ENCODE measurements at places on chromosomes 7 and 10. TPM values are rescaled to one million over a fixed set of nuclear protein-coding genes. Genes with fewer than 3 reads are reported as not detected.

GRCh38 chr7:680411-681127, 45.9 kb upstream of the DNAAF5 start:
- peaks cover 4% of the 10 kb centered on the region for H3K36me3 ChIP-seq
- H3K4me1 ChIP-seq, result no peaks in the 10 kb centered on the region
- H3K27me3 ChIP-seq, result no peaks in the 10 kb centered on the region
- H3K4me3 ChIP-seq, result no peak overlapping the region
- no peak overlapping the region for H3K27ac ChIP-seq

DNA sequence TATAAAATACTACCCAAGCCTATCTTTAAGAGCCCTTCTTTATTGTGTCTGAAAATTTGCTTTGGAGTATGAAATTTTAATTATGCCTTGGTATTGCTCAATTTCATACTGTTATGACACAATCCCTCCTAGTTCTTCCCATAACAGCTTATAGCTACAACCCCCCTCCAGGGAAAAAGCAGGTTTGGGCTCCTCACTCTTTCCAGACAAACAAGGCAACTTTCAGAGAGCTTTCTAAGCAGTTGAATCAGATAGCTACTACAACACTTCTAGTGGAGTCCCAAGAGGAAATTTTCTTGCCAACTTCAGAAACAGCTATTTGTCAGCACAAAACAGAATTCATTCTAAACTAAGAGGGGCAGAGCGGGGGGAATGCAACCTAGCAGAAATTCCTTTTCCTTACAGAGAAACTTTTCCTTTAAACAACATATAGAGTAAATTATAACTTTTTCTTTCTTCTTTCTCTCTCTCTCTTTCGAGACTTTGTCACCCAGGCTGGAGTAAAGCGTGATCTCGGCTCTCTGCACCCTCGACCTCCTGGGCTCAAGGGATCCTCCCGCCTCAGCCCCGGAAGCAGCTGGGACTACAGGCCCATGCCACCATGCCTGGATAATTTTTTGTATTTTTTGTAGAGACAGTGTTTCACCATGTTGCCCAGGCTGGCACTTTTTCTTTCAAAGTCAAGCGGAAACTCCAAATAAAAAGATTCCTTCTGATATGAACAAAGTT, 26.0 kb upstream of the JMJD1C start:
- no peaks in the 10 kb centered on the region for H3K27me3 ChIP-seq
- no peaks in the 10 kb centered on the region for H3K4me1 ChIP-seq
- no peak overlapping the region for H3K4me3 ChIP-seq
- no peak overlapping the region for H3K27ac ChIP-seq

DNA sequence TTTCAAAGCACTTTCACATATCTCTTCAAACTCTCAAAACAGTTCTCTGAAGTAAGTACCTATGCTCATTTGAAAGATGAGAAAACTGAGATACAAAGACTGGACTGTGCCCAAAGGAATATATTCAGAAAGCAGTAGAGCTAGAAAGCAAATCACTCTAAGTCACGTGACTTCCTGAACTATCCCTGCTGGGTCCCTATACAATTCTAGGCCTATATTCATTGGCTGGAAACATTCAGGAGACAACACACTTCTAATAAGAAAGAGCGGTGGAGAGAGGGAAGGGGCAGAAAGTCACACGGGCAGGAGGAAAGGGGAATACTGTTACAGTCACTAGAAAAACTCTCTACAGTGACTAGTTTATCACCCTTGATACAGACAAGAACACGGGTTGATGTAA, 140.0 kb downstream of the CHCHD3 start:
- no peak for DNase-seq
- no peak overlapping the region for H3K27ac ChIP-seq
- no peak overlapping the region for H3K4me3 ChIP-seq

The UCMA gene
- not detected for total RNA-seq

DNA sequence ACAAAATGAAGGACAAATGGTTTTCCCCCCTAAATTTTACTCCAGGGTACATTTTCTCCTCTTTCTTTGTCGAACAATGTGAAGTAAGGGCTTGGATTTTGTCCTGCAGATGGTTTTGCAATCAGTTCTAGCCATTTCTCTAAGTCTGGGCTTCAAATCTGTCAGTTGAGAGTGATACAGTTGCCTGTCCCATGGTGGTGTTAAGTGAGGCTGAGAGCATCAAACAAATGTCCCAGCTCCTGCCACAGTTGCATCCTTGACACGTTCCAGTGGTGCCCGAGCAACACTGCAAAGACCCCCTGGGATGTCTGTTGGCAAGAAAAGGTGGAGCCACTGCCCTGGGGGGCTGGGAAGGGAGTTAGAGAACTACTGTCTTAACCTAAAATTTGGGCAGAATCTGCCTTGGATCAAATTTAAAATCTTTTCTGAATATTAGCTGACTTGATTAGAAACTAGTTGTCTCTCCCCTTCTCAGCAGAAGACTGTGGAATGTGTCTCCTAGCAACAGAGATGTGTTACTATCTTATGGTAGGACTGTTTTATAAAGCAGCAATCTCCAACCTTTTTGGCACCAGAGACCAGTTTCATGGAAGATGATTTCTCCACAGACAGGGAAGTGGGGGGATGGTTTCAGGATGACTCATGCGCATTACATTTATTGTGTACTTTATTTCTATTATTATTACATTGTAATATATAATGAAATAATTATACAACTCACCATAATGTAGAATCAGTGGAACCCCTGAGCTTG, 102.0 kb upstream of the STEAP1B start:
- peaks cover 2% of the 10 kb centered on the region for H3K27me3 ChIP-seq
- DNase-seq, result no peak
- H3K4me1 ChIP-seq, result no peaks in the 10 kb centered on the region
- no peak overlapping the region for H3K27ac ChIP-seq

- H3K27me3 ChIP-seq, result no peaks in the 10 kb centered on the region
- H3K36me3 ChIP-seq, result no peaks in the 10 kb centered on the region
- no peak overlapping the region for H3K27ac ChIP-seq
- no peak overlapping the region for H3K4me3 ChIP-seq
- no peak for DNase-seq
Measured at GRCh38 chr7:29915481-29916215, 74.0 kb downstream of the SCRN1 start.

The NRP1 gene
- not detected for total RNA-seq

The TRPV5 gene
- total RNA-seq, result not detected

DNA sequence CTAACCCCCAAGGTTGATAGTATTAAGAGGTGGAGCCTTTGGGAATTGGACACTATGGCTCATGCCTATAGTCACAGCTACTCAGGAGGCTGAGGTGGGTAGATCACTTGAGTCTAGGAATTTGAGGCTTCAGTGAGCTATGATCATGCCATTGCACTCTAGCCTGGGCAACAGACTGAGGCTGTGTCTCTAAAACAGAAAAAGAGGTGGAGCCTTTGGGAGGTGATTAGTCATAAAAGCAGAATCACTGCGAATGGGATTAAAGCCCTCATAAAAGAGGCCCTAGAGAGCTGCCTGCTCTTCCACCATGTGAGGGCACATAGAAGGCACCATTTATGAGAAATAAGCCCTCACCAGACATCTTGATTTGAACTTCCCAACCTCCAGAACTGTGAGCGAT, 81.9 kb downstream of the SKAP2 start:
- no peak for DNase-seq
- no peaks in the 10 kb centered on the region for H3K36me3 ChIP-seq
- H3K27ac ChIP-seq, result no peak overlapping the region
- no peaks in the 10 kb centered on the region for H3K27me3 ChIP-seq
- H3K4me3 ChIP-seq, result no peak overlapping the region

GRCh38 chr7:28986765-28987110, 28.6 kb upstream of the TRIL start:
- no peak overlapping the region for H3K27ac ChIP-seq
- H3K4me3 ChIP-seq, result no peak overlapping the region
- no peaks in the 10 kb centered on the region for H3K36me3 ChIP-seq
- no peaks in the 10 kb centered on the region for H3K4me1 ChIP-seq
- DNase-seq, result no peak
- H3K27me3 ChIP-seq, result no peaks in the 10 kb centered on the region

GRCh38 chr10:110978204-110978603, 58.8 kb downstream of the SHOC2 start:
- peaks cover 7% of the 10 kb centered on the region for H3K4me1 ChIP-seq
- H3K4me3 ChIP-seq, result no peak overlapping the region
- no peak overlapping the region for H3K27ac ChIP-seq
- H3K27me3 ChIP-seq, result no peaks in the 10 kb centered on the region
- peaks cover 2% of the 10 kb centered on the region for H3K36me3 ChIP-seq

DNA sequence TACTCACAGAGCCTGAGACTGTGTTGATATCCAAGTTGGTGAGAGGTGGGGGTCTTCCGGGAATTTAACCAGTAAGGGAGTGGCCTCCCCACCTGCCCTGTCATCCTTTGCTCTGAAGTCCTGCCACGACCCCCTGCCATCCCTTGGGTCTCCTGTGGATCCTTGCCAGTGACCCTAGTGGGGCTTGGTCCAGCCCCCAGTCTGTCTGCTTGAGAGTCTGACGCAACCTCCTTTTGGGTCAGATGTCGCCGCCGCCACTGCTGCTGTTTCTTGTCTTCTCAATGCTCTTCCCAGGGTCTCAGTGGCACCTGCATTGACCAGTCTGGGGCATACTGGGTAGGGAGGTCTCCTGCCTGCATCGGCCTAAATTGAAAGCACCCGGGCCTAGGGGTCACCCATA, 28.8 kb downstream of the PAX2 start:
- no peak for DNase-seq
- H3K27me3 ChIP-seq, result peaks cover 4% of the 10 kb centered on the region
- H3K36me3 ChIP-seq, result no peaks in the 10 kb centered on the region
- H3K27ac ChIP-seq, result no peak overlapping the region
- no peaks in the 10 kb centered on the region for H3K4me1 ChIP-seq
- no peak overlapping the region for H3K4me3 ChIP-seq

The SPDYE2B gene
- total RNA-seq, result not detected

- H3K27ac ChIP-seq, result no peak overlapping the region
- H3K4me1 ChIP-seq, result peaks cover 14% of the 10 kb centered on the region
- H3K4me3 ChIP-seq, result no peak overlapping the region
- no peak for DNase-seq
- peaks cover 5% of the 10 kb centered on the region for H3K36me3 ChIP-seq
Measured at GRCh38 chr7:1851721-1852516, 181.8 kb downstream of the ELFN1 start.

DNA sequence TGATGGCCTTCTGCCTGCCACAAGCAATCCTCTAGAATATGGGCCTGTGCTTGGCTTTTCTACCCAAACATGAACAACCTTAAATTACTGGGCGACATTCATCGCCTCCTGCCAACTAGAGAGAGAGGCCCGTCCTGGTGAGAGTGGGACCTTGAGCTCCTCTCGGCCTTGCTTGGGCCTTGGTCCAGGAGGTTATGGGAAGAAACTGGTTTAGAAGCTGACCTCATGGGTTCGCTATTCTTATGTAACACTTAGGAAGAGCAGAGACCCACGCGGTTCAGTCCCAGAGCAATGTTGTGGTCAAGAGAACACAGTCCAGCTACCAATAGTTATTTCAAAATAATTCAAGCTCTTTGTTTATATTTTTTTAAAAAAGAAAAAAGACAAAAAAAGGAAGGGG, 176.3 kb upstream of the ZNF32 start:
- H3K4me3 ChIP-seq, result no peak overlapping the region
- H3K4me1 ChIP-seq, result no peaks in the 10 kb centered on the region
- H3K27me3 ChIP-seq, result no peaks in the 10 kb centered on the region
- H3K36me3 ChIP-seq, result no peaks in the 10 kb centered on the region

The MYPN gene
- not detected for total RNA-seq

The ATAD1 gene
- 33.1 TPM for total RNA-seq

The CREM gene
- total RNA-seq, result 121 TPM

The ATP6V0A4 gene
- not detected for total RNA-seq

The PSPH gene
- 1.5 TPM for total RNA-seq

DNA sequence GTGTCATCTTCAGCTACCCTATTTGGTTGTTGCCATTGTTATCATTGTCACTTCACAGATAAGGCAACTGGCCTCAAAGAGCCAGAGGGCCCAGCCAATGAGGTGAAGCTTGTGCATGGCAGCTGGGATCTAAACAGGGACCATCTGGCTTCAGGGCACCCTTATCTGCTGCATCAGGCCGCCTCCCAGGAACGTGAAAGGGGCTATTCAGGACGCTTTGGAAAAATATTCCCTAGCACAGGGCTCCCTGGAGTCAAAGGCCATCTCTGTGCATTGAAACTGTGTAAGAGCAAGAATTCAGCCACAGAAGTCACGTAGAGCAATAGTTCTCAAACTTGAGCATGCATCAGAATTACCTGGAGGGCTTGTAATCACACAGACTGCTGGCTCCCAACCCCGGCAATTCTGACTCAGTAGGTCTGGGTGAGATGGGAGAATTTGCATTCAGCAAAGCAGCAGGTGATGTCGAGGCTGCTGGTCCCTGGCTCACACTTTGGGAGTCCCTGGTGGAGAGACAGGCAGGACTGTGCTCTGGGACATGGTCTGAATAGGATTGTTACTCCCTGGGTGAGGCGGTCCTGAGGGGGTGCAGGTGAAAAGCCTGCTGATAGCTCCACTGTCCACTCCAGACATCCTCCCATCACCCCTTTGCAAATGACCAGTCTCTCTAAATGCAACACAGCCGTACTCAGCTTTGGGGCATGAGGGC, 21.5 kb upstream of the PLEKHA1 start:
- H3K27ac ChIP-seq, result no peak overlapping the region
- no peaks in the 10 kb centered on the region for H3K27me3 ChIP-seq
- DNase-seq, result no peak
- no peaks in the 10 kb centered on the region for H3K4me1 ChIP-seq
- H3K36me3 ChIP-seq, result no peaks in the 10 kb centered on the region

The CALCR gene
- not detected for total RNA-seq

The HYAL4 gene
- total RNA-seq, result not detected

The BTBD16 gene
- total RNA-seq, result not detected

- no peak for DNase-seq
- H3K36me3 ChIP-seq, result no peaks in the 10 kb centered on the region
- H3K4me1 ChIP-seq, result no peaks in the 10 kb centered on the region
- no peak overlapping the region for H3K27ac ChIP-seq
- no peaks in the 10 kb centered on the region for H3K27me3 ChIP-seq
Measured at GRCh38 chr10:122034149-122034756, 45.3 kb downstream of the TACC2 start.

- no peak overlapping the region for H3K4me3 ChIP-seq
- no peaks in the 10 kb centered on the region for H3K36me3 ChIP-seq
- H3K27me3 ChIP-seq, result no peaks in the 10 kb centered on the region
Measured at GRCh38 chr7:69338144-69338543, 260.1 kb upstream of the AUTS2 start.

The INA gene
- total RNA-seq, result not detected

DNA sequence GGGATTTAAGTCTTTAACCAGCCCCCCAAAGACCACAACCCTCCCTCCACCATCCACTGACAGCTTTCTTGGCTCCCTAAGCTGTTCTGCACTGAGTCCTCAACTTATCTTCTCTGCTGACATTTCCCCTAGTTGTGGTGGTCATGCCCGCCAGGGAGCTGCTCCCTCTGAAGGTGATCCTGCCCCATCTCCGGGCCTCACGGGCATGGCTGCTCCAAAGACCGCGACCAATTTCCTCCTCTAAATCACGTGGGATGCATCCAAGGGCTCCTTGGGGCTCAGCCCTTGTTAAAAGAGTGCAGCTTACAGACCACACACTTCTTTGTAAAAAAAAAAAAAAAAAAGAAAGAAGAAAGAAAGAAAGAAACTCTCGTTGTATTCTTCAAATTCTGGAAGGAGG, 27.1 kb upstream of the KLF6 start:
- H3K4me3 ChIP-seq, result peak overlapping the region; percentile 77
- peaks cover 47% of the 10 kb centered on the region for H3K4me1 ChIP-seq
- H3K27me3 ChIP-seq, result no peaks in the 10 kb centered on the region
- DNase-seq, result no peak

All from CD4-positive, CD25-positive, alpha-beta regulatory T cell (primary cell).